Activated CD8-positive, alpha-beta memory T cell treated with anti-CD3 and anti-CD28 coated beads for 36 hours (primary cell): ENCODE measurements at places on chromosomes 11 and 22. TPM values are rescaled to one million over a fixed set of nuclear protein-coding genes. Genes with fewer than 3 reads are reported as not detected.

The BDNF gene
- total RNA-seq, result not detected

The CHST1 gene
- total RNA-seq, result 0.63 TPM

The SFI1 gene
- 143 TPM for total RNA-seq

The DRICH1 gene
- total RNA-seq, result not detected

The MMP12 gene
- total RNA-seq, result not detected
